ENCODE measurements at places on chromosomes 2 and 18. TPM values are rescaled to one million over a fixed set of nuclear protein-coding genes. Genes with fewer than 3 reads are reported as not detected.

DNA sequence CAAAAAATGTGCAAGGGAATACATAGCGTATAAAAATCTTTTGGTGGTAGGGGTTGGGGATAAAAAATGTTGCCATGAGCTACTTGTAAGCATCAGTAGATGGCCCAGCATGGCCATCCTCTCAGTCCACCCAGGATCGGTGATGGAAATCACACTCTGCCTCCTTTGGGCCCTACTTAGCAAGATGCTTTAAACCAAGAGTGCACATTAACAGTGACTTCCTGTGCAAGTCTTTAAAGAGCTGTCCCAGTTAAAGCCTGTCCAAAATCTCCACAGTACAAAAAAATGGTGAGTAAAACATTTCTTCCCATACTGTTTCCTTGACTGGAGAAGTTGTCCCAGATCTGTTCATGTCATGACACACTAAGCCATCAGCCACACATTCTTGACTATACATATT, 18.0 kb downstream of the ANKRD44 start:
- no peak for DNase-seq

DNA sequence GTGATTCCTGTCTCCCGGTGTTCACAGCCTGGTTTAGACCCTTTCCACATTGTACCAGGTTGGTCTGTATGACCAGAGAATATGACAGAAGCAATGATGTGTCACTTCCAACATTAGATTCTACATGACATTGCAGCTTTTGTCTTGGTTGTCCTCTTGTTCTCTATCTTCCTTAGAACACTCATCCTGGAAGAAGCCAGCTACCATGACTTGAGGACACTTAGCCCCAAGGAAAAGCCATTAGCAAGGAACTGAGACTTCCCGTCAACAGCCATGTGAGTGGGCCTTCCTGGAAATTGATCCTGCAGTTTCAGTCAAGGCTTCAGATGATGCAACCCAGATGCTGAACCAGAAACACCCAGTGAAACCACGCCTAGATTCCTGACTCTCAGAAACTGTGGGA, 143.3 kb downstream of the MREG start:
- DNase-seq = peak; percentile 72

XIRP2 gene
- total RNA-seq = 0.28 TPM

DNA sequence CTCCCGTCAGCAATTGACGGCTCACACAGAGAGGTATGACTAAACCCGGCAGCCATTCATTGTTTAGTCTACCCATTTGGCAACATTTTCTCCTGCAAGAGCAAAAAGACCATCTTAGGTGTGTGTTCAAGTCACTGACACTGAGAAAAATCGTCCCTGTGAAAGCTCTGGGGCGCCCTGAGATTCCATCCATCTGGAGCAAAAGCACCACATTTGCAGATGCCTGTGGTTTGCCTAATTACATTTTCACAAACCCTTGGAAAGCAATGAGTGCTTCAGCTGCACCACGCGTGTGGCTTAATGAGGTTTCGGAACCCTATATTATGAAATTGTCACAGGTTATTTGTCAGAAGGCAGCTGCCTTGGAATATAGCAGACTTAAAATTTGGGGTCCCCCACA, 110.7 kb upstream of the PTPRM start:
- no peak for DNase-seq

FSIP2 gene
- under 0.01 TPM for total RNA-seq

DNA sequence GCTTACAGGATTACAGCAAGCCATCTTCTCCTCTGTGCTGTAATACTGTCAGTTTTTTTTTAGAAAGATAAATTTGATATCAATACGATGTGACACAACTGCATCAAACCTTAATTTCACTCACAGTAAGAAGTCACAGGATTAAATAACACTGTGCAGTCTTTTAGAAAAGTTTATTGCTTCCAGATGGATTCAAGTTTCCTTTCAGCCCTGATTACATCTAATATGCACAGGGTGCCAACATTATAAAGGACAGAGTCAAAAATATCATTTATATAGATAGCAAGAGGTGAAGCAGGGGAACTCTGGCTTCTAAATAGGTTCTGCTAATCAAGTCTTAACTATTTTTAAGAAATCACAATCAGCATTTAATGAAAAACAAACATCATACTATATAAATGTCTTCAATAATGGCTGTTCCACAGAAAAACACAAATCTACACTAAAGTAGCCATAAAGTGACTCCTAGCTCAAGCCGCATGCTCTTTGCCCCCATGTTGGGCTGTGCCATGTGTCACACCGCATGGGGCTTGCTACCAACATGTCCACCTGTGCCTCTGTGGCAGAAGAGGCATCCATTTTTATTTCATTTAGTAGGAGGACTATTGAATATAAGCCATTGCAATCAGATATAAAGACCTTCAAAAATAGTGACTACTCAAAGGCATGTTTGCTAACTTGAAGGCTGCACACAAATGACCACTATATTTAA, 35.0 kb downstream of the CERKL start:
- no peak for DNase-seq

GRCh38 chr2:143545059-143545948, 416.1 kb downstream of the ARHGAP15 start:
- no peak for DNase-seq
